GM10248 (cell line): ENCODE measurements at places on chromosomes 1 and 21.

GRCh38 chr1:95396557-95396956 lies 162.5 kb downstream of the RWDD3 start:
- DNase-seq = no peak

- DNase-seq = no peak
Observed at GRCh38 chr1:37469386-37469785, 5.0 kb upstream of the ZC3H12A start.

DNA sequence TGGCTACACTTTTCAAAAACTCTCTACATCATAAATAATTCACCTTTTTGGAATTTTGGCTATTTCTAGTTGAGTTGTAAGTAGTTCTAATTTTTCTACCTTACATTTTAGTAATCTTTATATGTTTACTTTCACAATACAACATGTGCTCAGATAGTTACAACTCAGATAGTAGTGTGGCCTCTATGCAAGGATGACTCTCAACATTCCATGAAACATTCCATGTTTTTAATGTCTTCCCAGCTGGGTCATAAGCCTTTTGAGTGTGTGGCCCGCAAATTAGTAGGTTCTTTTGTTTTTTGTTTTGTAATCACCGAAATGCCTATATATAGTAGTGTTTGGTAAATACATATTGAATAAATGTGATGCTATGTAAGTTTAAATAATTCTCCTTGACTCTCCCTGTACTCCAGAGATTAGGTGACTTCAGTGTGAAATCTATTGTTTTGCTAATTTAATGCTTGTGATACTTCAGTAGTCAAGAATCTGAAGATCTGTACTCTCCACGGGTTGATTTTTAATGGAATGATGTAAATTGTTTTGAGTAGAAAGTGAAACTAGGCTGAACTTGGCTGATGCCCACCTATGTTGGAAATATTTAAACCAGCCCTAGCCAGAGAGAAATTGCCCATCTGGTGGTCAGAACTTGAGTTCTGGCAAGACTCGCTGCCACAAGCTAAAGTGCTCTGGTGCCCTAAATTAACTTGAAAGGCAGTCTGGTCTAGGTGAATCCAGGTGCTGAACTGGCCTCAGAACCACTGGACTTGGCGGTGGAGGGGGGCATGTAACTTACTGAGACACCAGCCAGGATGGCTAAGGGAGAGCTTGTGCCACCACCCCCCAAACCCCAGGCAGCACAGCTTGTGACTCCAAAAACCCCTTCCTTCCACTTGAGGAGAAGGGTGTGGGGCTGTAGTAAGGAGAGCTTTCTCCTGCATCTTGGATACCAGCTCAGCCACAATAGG lies 165.6 kb downstream of the USP25 start:
- no peak for DNase-seq

- DNase-seq = no peak
Observed at GRCh38 chr1:65357291-65357960, 48.1 kb downstream of the DNAJC6 start.

DNA sequence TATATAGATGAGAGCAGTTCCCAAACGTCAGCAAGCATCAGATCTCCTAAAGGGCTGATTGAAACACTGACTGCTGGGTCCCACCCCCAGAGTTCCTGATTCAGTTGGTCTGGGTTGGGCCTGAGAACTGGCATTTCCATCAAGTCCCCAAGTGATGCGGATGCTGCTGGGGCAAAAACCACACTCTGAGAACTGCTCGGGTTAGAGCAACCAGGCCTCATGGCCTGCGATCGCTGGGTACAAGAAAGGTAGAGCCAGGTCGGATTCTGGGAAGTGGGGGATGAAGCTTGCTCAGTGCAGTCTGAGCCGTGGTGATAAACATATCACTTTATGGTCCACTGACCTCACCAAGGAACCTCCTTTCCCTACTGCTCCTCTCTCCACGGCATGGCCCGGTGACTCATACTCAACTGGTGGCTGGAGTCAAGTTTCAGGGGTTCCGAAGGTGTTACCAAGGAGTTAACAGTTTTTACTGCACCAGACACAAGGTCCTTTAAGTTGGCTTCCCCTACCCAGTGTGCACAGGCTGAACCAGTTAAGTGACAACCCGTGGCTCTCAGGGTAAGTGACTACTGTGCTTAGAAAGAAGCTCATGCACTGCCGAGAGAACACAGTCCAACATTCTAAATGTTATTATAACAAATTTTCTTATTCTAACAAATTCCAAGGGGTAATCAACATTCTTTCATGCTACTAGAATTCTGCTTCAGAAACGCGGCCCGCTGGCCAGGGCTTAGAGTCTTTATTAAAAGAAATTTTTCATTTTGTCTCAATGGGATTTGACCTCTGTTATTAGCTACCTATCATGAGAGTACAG lies 153.5 kb downstream of the TGFBR3 start:
- DNase-seq = peak; percentile 20
